SK-N-MC (cell line): ENCODE measurements at places on chromosomes 16 and 17.

GRCh38 chr16:11163761-11164261, 92.2 kb downstream of the SOCS1 start:
- DNase-seq: no peak

DNA sequence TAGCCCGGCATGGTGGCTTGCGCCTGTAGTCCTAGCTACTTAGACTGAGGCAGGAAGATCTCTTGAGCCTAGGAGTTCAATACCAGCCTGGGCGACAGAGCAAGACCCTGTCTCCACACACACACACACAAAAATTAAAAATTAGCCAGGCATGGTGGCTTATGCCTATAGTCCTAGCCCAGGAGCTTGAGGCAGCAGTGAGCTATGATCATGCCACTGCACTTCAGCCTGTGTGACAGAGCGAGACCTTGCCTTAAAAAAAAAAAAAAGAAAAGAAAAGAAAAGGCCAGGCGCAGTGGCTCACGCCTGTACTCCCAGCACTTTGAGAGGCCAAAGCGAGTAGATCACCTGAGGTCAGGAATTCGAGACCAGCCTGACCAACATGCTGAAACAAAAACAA, 23.9 kb downstream of the C17orf75 start:
- DNase-seq: no peak

GRCh38 chr16:3959148-3959547, 78.6 kb upstream of the CREBBP start:
- DNase-seq: no peak

DNA sequence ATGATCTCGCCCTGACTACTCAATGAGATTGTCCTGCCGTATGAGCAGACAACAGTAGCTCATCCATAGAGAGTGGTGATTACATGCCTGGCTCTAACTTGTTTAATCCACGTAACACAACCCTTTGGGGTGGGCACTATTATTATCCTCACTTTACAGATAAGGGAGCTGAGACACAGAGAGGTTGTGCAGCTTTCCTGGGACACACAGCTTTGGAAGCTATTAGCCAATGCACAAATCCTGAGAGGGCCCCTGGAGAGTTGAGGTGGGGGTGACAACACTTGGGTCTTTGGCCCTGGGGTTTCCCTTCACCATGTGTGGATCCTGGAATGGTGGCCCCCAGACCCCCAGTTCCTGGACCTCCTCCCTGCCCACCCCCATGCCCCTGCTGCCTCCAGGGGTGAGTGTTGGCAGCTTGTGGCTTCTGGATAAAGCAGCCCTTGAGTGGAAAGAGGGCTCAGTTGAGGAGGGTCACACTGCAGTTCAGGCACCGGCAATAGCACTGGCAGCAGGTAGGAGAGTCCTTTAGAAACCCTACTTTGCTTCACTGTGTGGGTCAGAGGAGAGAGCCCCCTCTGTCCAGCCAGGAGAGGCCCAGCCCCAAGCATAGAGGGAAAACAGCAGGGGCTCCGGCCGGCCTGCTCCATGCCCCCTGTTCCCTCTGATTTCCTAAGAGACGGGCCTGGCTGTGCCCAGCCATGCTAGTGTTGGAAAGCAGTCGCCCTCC, 230.7 kb downstream of the KATNIP start:
- no peak for DNase-seq

DNA sequence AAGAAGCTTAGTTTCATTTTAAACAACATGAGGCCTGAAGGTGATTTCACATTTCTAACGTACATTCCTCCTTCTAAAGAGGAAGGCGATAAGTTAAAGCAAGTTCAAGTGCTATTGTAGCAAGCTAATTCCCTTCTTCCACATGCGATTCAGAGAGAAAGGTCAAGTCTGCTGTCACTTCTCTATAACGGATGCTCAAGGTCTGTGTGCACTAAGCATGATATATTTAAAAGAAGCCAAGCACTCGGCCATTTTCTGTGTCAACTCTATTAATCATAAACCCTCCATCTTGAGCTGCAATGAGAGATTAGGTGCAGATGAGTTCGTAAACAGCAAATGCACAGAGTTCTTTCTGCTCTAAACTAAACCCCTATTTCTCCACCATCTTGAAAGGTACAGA, 568.8 kb upstream of the ZFHX3 start:
- no peak for DNase-seq

- no peak for DNase-seq
Observed at GRCh38 chr16:89105599-89106151, 12.0 kb downstream of the ACSF3 start.

- DNase-seq: peak; percentile 87
Observed at GRCh38 chr16:53091466-53092211, 36.8 kb downstream of the CHD9 start.

DNA sequence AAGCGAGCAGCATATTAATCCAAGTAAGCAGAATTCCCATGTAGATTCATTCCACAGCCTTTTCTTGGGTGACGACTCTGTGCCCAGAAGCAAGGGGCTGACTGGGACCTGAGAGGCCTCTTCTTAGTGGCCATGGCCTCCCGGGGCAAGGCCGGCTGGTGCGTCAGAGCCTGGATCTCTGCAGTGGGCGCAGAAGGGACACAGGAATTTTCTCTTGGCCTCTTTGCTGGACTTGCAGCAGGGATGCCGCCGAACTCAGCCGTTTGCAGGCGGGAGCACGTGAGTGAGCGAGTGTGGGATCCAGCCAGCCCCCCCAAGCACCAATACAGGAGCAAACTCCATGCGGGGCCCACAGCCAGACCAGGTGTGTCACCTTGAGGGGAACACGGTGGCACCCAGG, 151.8 kb downstream of the RPTOR start:
- no peak for DNase-seq

DNA sequence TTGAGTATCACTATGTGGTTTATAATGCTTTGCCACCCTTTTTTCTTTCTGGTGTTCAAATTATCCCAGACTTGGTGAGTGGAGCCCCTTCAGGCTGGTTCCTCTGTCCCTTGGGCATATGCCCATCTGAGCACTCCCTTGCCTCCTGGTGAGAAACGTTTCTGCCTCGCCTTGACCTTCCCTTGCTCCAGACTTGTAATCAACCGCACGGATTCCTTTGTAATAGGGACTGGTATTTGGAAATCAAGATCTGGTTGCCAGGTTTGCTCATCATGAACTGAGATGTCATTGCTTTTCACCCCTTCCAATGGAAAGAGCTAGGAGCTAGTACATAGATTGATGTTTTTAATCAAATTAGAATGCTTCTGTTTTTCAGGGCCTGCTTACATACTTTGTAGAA, 43.7 kb downstream of the SEC14L1 start:
- DNase-seq: no peak

DNA sequence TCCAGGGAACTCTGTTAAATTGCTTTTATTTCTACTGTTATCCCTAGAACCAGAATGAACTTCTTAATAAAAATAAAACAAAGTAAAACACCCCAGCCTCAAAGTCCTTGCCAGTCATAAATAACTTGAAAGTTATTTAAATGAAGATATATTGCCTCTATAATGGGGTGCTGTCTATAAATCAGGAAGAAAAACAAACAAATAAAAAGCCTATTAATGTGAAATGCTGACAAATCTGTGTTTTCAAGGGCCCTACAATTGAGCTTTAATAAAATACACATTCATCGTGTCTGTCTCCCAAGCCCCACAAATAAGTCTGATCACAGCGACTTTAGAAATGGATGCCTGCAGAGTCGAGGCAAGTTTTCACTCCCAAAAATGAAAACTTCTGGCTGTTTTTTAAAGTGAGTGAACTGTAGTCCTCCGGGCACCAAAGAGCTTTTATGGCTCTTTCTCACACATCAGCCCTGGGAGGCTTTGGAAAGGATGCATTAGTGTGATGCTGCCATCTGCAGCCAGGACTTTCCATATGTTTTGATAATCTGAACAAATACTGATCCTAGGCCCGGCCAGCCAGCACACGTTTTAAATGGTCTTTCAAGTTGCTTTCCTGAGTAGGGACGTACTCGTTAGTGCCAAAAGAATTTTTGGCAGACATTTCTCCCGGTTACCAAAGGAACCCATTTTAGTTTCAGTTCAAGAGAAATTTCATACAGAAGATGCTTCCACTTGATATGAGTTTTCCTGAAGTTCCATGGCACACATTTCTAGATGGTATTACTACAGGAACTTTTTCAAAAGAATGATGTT, 16.3 kb downstream of the NACA2 start:
- DNase-seq: no peak

DNA sequence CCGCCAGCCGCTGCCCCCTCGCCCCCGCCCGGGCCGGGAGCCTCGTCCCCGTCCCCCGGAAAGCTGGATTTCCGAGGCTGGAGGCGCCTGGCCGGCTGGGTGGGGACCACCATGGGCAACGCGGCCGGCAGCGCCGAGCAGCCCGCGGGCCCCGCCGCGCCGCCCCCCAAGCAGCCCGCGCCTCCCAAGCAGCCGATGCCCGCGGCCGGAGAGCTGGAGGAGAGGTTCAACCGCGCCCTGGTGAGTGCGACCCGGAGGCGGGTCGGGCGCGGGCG, 266 bp downstream of the FMNL1 start:
- no peak for DNase-seq

- no peak for DNase-seq
Observed at GRCh38 chr16:87922250-87922871, 14.0 kb downstream of the CA5A start.

GRCh38 chr17:64202683-64203344, 60.2 kb downstream of the TEX2 start:
- DNase-seq: no peak

GRCh38 chr17:50051082-50051576, 4.8 kb upstream of the ITGA3 start:
- no peak for DNase-seq
